ENCODE measurements at places on chromosomes 6 and 20.

DNA sequence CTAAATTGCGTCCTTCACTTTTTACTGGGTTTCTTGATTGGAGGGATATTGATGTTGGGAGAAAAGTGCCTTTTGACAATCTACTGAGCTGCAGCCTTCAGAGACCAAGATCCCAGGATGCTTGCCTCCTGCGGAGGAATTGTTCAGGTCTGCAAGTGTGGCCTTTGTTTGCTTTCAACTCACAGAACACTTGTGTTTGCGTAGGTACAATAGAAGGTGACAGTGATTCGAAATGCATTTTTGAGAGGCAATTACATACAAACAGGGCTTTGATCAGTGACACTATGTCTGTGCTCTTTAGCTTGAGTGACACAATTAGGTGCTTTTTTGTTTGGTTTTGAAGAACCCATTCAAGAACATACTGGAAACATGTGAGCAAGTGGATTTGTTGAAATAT lies 600.6 kb downstream of the QKI start:
- no peak for DNase-seq

DNA sequence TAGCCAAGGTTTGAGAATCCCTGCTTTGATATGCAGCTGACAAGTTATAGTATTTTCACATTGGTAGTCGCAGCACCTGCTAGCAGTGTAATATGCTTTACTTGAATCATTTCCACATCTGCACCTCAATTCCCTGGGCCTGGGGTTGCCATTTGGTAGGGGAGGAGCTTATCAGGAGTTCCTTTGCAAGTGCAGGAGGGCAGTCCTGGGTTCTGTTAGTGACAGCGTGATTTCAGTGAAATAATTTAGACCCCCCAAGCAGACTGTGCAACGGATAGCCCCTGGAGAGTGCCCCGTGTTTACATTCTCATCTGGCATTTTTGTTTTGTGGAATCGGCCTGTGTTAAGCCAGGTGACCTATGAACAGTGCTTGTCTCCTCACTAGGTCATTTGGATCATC lies 6.0 kb downstream of the RAB5IF start:
- no peak for DNase-seq

DNA sequence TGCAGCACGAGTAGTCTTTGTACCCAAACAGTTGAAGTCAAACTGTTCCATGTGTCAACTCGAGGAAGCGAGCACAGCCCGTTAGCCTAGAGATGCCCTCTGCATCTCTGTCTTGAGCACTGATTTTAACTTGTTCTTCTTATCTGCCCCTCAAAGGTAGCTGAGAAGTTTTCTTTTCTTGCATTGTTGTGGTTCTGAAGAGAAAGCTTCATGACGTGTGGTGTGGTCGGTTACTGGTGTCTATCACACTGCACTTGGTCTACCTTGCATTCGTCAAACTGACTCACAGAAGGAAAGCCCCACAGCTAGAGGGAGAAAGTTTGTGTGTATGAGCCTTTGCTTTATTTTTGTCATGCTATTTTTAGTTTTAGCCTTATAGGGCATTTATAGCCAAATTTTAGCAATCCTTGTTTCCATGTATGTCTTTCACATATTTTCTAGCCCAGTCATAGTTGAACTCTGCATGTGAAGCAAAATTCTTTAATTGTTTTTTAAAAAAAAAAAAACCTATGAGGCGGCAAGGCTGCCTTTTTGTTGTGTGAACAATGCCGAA lies 115.1 kb downstream of the JAG1 start:
- DNase-seq = no peak

DNA sequence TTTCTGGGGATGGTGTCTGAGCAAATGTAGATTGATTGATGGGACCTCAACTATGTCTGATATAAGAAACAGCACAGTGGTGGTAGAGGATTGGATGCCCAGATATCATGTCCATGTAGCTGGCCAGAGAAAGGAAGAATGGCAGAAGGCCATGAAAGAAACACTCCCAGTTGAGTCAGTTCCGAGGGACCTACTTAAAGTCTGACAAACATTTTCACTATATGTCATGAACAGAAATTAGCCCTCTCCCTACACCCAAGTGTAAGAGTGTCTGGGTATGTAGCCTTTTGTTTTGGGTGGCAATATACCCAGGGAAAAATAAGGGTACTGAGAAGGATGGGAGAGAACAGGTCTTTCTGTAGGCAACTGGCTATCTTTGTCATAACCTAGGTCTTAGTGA lies 434.2 kb downstream of the BCKDHB start:
- DNase-seq = no peak

- no peak for DNase-seq
Observed at GRCh38 chr6:30881392-30882203, 2.7 kb upstream of the DDR1 start.

GRCh38 chr6:126657561-126658175 lies 317.8 kb downstream of the CENPW start:
- no peak for DNase-seq

- no peak for DNase-seq
Observed at GRCh38 chr6:75481394-75481793, 12.2 kb downstream of the FILIP1 start.

GRCh38 chr6:125231133-125231532 lies 70.6 kb downstream of the HDDC2 start:
- no peak for DNase-seq

DNA sequence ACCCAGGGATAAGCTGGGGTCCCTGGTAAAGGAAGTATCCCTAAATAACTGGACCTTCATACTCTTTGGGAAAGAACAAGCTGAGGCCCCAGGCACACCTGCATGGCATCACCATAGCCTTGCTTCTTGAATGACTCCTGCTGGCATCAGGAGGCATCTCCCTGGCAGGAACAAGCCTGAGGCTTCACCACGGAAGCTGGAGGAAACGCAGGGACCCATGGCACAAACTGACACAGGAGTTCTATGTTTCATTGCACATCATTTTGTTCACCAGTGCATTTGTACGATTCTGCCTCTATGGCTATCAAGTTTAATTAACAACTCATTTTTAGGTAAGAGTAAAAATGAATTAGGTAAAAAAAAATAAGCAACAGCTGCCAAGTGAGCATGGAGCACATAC lies 619 bp upstream of the PDE7B start:
- DNase-seq = no peak

- DNase-seq = no peak
Observed at GRCh38 chr6:146300521-146300920, 243.1 kb upstream of the RAB32 start.

DNA sequence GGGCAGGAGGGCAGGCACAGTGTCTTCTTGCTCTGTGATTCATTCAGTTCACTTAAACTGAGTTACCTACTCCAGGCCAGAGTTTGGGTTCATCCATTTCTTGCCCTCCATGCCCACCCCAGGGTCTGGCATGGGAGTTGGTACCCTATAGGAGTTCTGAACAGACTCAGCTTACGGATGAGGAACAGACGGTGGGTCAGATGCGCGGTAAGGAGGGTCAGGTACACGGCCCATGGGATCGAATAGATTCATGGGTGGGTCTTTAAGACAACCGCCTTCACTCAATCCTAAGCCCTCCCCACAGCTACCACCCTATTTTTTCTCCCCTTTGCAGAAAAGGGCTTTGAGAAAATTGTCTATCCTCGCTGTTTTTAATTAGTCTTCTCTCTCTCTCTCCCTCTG lies 13.1 kb upstream of the TRIB3 start:
- no peak for DNase-seq

DNA sequence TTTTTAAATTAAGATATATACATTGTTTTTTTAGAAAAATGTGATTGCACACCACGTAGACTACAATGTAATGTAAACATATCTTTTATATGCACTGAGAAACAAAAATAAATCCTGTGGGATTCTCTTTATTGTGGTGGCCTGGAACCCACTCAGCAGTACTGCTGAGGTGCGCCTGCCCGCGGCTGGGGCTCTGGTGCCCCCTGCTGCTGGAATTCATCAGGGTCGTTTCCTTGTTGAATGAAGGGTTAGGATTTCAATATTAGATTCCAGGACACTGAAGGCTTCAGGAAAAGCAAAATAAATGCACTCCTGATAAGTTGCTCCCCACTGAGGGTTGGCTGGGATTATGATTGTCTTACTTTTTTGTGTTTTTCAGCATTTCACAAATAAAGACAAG lies 175.8 kb upstream of the GGTLC1 start:
- peak; percentile 2 for DNase-seq

DNA sequence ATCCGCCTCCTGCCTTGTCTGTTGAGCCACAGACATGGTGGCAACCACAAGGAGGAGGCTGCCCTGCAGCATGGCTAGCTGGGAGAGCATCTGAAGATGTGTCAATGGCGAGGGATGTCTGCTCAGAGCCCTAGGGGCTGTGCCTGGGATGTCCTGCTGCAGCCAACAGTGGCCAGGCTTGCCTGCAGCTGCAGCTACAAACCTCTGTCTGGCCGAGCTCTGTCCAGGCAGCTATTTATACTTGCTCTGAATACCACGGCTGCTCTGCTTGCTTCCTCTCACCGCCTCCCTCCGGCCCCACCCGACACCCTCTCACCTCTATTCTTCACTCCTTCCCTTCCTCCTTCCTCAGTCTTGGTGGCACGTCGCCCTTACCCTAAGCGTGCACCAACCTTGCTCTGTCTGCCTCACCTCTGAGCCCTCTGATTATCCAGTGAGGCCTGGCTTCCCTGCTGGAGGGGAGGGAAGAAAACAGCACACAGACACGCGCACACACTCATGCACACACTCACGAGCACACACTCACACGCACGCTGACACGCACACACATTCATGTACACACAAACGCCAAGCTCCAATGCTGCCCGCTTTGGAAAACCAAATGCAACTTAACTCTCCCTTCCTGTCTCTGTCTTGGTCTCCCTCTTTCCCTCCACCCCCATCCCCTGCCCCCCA lies at the start of gene ANGPT4:
Gene ANGPT4, minus strand, starts transcription at position 210 of the 675 bp plus-strand sequence. Its CDS starts 120 bp downstream, at position 90.
- no peak for DNase-seq

- peak; percentile 50 for DNase-seq
Observed at GRCh38 chr6:157184202-157185015, 138.9 kb downstream of the TMEM242 start.

GRCh38 chr6:40569162-40569910 lies 17.8 kb downstream of the LRFN2 start:
- DNase-seq = no peak

DNA sequence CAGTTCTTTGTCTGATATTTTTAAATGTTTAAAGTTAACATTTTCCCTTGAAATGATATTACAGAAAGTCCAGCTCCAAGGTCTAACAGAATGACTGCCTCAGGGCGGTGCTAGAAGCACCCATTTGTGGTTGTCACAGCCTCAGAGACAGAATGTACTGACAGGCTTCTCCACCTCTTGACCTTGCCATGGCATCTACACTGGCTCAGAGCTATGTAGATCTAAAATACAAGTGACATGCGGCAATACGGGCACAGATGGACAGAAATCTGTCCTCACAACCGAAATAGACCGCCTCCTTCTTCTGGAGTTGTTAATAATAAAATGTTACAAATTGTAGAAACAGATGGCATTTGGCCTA lies 167.2 kb upstream of the THEMIS start:
- DNase-seq = no peak

GRCh38 chr6:53369876-53370515 lies 21.2 kb upstream of the ELOVL5 start:
- no peak for DNase-seq

DNA sequence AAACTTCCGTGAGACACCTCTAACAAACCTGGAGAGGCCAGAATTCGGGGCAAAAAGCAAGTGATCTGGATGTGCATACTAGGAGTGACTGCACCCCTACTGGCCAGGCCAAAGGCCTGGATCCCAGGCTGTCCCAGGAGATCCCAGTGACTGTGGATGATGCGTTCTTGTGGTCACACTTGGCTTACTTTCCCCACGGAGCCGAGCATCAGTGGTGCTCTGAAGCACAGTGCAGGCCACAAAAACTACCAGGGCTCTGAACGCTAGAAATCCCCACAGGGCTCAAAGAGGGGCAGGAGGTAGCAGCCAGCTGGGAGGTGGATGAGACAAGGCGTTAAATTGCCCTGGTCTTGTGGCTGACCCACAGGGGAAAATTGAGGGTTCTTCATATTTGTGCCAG lies 7.1 kb downstream of the TRIM26 start:
- DNase-seq = no peak

GRCh38 chr6:45420909-45421708 lies 43.4 kb upstream of the SUPT3H start:
- DNase-seq = no peak
